NCI-H1092 treated with DMSO at 0.1 percent for 48 hours (cell line): ENCODE measurements at places on chromosomes 2 and 18.

- no peak for DNase-seq
Observed at GRCh38 chr2:55827855-55828254, 95.7 kb downstream of the EFEMP1 start.

DNA sequence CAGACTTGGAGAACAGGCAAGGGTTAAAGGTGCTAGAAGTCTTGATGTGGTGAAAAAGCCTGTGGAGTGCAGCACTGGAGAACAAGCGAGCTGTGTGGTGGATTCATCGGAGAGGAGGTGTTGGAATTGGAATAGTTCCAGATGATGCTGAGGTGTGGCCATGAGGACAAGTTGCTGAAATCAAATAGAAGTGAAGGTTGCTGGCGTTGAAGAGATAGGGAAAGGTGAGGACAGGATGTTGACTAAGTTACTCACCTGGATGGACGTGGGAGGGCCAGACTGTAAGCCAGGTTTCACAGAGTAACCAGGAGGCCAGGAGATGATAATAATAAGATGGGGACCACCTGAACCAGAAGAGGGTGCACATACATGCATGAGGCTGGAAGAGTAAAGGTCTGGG is 173.4 kb downstream of the DIS3L2 start:
- DNase-seq: no peak

DNA sequence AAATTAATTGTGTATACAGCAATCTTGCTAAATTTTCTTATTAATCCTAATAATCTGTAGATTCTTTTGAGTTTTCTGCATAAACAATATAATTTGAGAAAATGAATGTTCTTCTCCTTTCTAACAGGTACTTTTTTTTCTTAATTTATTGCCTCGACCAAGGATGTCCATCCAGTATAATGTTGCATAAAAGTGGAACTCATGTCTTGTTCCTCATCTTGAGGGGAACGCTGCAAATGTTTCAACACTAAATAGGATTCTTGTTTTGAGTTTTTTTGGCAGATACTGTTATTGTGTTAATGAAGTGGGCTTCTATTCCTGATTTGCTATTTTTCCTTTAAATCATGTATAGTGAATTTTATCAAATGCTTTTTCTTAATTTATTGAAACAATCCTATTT is 244.4 kb upstream of the REV1 start:
- no peak for DNase-seq

- no peak for DNase-seq
Observed at GRCh38 chr2:160318218-160318617, 118.1 kb upstream of the ITGB6 start.

GRCh38 chr2:201660293-201660895 is 17.1 kb upstream of the TMEM237 start:
- no peak for DNase-seq

GRCh38 chr18:23938901-23939341 is 75.6 kb upstream of the TTC39C start:
- no peak for DNase-seq

DNA sequence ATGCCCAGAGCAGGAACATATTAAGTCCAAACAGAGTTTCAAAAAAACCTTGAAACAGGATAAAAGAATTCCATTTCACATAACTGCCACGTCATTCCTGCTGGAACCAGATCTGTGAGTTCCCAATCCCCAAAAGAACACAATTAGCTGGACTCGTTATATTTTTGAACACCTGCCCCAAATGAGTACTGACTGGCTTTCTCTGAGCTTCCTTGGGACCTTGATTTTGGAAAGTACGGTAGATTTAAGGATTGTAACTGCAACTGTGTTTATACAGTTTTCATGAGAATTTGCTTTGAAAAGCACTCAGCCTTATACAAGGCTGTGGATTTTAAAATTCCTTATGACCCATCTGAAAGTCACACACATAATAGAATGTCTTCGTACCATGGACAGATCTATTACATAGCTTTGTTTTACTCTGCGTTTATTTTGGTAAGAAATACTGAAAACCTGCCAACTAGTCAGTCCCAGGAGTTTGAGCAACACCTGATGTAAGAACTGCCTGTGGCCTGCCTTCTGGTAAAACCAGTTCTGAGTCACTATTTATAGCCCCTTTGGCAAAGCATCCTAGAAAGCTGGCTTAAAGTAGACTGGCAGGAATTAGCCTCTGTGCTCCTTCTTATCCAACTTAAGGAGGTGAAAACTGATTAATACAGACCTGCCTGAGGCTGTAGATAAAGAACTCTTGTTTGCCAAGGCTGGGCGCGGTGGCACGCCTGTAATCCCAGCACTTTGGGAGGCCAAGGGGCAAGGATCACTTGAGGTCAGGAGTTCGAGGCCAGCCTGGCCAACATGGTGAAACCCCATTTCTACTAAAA is 48.1 kb downstream of the MERTK start:
- DNase-seq: no peak

- no peak for DNase-seq
Observed at GRCh38 chr2:212299943-212300342, 238.7 kb downstream of the ERBB4 start.

- DNase-seq: no peak
Observed at GRCh38 chr2:18519914-18520450, 40.5 kb downstream of the RDH14 start.

DNA sequence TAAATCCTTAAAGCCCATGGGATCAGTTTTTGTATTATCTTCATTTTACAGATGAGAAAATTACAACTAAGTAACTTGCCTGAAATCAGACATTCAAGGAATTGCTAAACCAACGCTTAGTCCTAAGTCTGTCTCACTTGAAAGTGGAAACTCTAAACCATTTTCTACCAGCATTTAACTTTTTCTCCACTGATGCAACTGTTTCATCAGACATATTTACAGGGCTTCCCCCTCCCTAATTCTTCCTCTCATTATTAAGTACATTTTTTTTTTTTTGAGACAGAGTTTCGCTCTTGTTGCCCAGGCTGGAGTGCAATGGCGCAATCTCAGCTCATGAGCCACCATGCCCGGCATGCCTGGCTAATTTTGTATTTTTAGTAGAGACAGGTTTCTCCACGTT is 88.6 kb downstream of the ACVR1C start:
- DNase-seq: no peak

DNA sequence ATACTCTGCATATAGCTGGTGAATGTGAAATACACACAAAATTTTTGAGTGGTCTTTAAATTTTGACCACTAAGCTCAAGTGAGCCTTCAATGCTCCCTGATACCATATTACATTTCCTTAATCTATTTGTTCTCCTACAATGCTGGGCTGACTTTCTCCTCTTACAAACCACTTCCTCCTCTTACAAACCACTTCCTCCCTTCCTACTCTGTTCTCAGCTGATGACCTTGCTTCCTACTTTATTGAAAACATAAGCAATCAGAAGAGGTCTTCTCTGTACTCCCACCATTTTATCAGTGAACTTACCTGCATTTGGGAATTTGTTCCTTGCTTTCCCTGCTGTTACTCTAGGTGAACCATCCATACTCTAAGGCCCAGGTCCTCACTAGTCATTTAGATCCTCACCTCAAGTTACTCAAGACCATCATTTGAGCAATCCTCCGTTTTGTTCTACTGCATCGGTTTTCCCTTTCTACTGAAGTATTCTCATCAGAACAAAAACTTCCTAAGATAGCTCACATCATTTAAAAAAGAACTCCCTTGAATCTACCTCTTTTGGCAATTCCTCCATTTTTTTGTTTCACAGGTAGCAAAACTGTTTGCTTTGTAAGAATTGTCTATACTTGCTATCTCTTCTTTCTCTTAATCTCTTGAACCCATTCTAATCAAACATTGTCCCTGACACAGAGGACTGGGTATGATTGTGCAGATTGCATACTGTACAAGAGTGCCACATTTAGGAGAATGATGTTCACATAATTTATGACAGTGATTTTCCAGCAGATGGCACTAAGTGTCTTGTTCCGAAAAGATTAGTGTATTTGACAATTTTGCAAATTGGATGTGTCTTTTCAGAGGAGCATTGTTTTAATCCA is 96.5 kb downstream of the EPB41L5 start:
- DNase-seq: peak; percentile 9

- no peak for DNase-seq
Observed at GRCh38 chr2:210756855-210757254, 200.5 kb downstream of the CPS1 start.

- no peak for DNase-seq
Observed at GRCh38 chr2:34365932-34366331, 766.8 kb upstream of the FAM98A start.

- DNase-seq: no peak
Observed at GRCh38 chr2:101446869-101447268, 28.0 kb downstream of the RFX8 start.

DNA sequence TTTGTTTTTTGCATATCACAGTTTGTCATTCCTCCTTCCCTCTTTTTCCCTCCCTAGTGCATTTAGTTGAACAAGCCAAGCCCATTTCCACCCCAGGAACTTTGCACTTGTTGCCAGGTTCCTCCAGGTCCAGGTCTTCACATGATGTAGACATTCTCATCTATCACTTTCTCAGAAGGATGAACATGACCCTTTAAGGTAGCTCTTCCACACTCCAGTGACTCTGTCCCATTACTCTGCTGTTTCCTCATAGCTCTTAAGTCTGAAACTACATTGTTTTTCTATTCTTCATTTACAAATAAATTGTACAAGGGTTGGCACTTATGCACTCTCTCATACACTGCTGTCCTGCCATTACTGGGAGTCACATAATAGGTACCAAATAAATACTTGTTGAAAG is 6.1 kb downstream of the KYNU start:
- DNase-seq: no peak

DNA sequence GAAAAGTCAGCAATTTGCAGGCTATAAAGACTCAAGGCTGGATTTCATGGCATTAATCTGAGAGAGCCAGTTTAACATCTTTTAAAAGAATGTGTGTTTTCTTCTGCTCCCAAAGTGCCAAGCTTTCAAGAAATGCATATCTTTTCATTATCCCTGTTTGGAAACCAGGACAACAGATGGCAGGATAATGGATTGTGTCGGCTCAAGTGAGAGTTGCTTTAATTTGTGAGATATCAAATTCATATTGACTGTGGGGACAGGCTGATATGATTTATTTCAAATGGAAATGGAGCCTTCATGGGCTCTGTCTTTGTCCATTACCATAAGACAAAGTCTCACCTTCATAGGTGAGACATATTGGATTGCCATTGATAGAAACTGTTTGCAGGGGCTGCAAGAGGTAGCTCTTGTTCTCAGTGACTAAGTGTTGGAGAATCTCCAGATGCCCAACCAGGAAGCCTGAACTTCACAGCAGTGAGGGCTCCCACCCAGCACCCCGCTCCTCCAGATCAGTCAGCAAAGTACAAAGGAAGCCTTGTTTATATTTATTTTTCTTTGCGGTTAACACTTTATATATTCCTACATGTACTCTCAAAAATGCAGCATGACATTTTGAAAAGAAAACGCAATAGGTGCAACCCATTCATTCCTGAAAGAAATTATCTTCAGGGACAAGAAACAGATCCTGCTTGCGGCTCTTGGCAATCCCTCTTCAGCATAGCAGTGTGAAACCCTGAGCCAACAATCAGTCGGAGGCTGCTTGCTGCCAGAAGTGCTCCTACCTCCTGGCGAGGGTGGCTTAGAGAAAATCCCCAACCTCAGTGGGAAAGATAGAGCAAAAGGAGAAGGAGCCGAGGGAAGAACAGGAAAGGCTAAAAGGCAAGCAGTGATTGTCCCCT is 65.8 kb upstream of the ATL2 start:
- no peak for DNase-seq

- peak; percentile 15 for DNase-seq
Observed at GRCh38 chr2:30217644-30218337, 13.5 kb upstream of the LBH start.

- no peak for DNase-seq
Observed at GRCh38 chr2:162245781-162246180, 2.5 kb upstream of the FAP start.

DNA sequence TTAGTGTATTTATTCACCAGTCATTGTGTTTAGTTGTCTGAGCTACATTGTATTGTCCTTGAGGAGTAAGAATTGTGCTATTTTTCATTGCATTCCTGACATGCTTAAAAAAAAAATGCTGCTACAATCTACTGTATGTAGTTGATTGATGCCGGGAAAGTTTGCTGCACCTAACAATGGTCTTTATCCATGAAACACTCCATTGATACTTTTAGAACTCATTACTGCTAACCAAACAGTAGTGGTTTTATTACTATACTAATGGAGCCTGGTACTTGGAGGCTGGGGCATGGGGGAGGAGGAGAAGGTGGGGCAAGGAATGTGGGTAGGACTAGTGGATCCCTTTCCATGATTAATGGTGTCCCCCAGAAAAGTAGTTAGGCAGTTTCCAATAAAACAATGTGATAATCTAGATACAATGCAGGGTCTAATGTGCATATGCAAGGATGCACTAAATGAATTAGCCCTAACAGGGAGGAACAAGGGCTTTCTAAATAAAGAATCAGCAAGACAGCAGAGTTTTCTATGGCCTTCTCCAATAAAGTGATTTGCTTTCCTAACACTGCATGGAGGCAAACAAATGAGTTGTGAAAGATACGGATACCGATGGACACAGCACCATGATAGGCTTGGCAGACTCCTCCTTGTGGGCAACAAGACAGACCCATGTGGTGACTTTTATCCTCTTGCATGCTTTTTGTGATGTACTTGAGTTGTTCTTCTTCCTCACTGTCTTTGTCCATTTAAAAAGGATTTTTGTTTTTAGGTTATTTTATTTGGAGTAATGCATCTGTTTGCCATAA is 78.5 kb downstream of the FMNL2 start:
- DNase-seq: no peak

DNA sequence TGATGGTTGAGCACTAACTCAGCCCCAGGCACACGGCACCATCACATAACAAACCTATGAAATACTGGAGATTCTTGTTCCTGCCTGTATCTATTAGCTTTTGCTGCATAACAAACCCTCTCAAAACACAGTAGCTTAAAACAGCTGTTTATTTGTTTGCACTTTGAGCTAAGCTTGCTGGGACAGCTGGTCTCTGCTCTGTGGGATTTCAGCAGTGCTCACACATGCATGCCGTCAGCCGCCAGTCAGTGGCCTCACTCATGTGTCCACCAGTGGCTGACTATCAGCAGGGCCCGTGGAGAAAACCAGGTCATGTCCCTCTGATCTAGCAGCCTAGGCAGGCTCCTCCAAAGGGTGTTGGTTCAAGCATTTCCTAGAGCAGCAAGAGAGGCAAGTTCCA is 52.8 kb upstream of the RAB12 start:
- DNase-seq: no peak

- no peak for DNase-seq
Observed at GRCh38 chr18:3305933-3306332, 44.0 kb downstream of the MYL12B start.

DNA sequence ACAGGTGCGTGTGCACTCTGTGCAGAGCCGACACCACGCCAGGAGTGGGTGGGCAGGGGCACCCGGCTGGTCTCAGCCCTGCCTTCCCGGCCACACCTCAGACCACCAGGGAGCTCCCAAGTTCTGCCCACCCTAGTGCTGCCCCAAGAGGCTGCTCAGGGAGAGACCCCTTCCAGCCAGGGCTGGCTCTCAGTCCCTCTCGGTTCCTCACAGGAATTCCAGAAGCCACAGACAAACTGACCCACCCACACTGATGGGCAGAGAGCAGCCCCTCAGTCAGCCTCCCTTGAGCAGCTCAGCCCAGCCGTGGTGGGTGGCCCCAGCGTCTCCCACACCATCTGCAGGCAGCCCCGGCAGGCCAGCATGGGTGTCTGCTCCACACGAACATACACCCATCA is 33.8 kb downstream of the GPC1 start:
- no peak for DNase-seq

- no peak for DNase-seq
Observed at GRCh38 chr2:152425765-152426727, 91.1 kb downstream of the FMNL2 start.
